Natural killer cell treated with Interleukin-12 subunit alpha and Interleukin-12 subunit beta and Interleukin-15 and Interleukin-18, amount 100 ng/mL, for 72 hours (primary cell): ENCODE measurements at places on chromosomes 11 and 22. TPM values are rescaled to one million over a fixed set of nuclear protein-coding genes. Genes with fewer than 3 reads are reported as not detected.

CD151 gene
- 45.0 TPM for total RNA-seq

PARVG gene
- total RNA-seq = 64.6 TPM

SLC2A11 gene
- total RNA-seq = 12.5 TPM

RFPL2 gene
- not detected for total RNA-seq

APOA4 gene
- total RNA-seq = not detected

KCNQ1OT1 gene
- 1.1 TPM for total RNA-seq

ADM2 gene
- 6.7 TPM for total RNA-seq

TMEM184B gene
- total RNA-seq = 59.8 TPM

OR8G1 gene
- total RNA-seq = not detected

VSIG10L2 gene
- not detected for total RNA-seq
